ENCODE measurements at places on chromosomes 6 and 20. TPM values are rescaled to one million over a fixed set of nuclear protein-coding genes. Genes with fewer than 3 reads are reported as not detected.

DNA sequence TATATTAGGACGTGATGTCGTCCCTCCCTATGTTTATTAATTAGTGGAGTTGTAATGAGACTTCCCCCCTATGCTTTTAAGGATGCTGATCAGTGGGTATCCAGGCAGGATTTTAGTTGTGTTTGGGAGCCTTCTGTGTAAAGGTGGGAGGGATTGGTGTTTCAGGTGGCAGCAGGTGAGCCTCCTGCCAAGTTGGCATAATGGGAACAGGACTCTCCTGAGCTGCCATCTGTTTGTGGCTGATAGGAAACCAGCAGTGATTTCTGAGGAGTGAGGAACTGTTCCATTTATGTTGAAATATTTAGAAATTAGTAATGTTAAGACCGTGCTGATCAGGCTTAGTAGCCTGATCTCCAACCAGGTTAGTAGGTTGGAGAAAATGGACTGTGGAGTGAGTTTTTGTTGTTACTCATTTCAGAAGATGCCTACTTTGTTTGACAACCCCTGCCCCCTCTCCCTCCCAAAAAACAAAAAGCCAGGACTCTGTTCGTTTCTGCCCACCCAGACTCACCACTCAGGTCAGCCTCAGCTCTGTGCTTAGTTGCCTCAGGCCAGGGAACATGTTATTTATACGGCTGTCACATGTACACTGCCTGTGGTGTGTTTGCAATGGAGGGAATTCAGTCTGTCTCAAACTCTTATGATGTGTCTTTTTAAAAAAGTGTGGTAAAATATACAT is 55.4 kb upstream of the TULP4 start:
- ATAC-seq: no peak

GRCh38 chr6:28531479-28532128 is 5.9 kb downstream of the GPX5 start:
- ATAC-seq: no peak

SS18L1 gene
- 9.5 TPM for total RNA-seq

LAMP5 gene
- total RNA-seq: 11.6 TPM

- no peak for ATAC-seq
These were observed 3.8 kb downstream of the EFHC1 start for GRCh38 chr6:52423971-52424381.

- ATAC-seq: peak; percentile 45
These were observed 15.3 kb upstream of the MMP9 start for GRCh38 chr20:45993197-45993951.

DNA sequence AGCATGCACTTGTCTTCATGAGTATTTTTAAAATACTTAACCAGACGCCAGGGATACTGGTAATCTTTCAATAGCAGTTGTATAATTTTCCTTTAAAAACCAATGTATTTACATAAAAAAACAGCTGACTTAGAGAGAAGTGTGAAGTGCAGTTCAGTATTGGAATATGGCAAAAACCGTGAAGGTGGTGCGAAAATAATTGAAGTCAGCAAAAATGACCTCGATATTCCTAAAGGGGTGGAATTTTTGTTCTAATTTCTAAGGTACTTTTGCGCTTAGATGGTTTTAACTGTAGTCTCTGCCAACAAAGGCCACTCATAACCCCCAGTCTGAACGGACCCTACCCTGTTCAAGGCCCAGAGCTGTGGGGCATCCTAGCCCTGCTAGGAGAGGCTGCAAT is 25.3 kb downstream of the GNAS-AS1 start:
- ATAC-seq: no peak

TMEM217 gene
- 3.6 TPM for total RNA-seq

LTV1 gene
- total RNA-seq: 18.0 TPM

- ATAC-seq: no peak
These were observed 815.5 kb downstream of the BCKDHB start for GRCh38 chr6:80921861-80922460.

DNA sequence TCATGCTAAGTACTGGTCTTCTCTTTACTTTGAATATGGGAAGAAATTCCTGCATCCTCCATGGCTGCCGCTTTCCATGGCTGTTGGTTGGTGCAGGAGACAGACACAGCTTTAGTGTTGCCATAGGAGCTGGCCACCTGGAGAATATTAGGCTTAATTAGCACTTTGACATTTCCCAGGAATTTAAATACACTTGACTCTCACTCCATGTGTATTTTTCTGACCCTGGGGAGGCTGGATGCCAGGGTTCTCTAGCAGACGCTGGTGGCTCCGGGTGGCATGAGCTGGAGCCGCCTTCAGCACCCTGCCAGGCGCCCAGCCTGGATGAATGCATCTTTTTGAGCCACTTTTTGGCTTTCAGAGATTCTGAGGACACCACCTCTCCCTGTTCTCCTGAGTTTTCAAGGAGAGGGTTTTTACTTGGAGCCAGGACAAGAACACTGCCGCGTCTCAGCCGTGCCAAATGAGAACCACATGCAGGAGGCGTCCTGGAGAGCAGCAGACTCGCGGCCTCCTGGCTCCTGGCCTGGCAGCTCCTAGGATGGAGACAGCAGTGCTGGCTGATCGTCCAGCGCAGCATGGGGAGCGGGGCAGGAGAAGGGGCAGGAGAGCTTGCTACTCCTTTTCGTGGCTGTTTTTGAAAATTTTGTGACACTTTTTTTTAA is 258.8 kb downstream of the SMOC2 start:
- no peak for ATAC-seq

BLTP3A gene
- 13.2 TPM for total RNA-seq

- ATAC-seq: no peak
These were observed 46.1 kb downstream of the HLA-F start for GRCh38 chr6:29769336-29769735.

SCRT2 gene
- 7.0 TPM for total RNA-seq

DNA sequence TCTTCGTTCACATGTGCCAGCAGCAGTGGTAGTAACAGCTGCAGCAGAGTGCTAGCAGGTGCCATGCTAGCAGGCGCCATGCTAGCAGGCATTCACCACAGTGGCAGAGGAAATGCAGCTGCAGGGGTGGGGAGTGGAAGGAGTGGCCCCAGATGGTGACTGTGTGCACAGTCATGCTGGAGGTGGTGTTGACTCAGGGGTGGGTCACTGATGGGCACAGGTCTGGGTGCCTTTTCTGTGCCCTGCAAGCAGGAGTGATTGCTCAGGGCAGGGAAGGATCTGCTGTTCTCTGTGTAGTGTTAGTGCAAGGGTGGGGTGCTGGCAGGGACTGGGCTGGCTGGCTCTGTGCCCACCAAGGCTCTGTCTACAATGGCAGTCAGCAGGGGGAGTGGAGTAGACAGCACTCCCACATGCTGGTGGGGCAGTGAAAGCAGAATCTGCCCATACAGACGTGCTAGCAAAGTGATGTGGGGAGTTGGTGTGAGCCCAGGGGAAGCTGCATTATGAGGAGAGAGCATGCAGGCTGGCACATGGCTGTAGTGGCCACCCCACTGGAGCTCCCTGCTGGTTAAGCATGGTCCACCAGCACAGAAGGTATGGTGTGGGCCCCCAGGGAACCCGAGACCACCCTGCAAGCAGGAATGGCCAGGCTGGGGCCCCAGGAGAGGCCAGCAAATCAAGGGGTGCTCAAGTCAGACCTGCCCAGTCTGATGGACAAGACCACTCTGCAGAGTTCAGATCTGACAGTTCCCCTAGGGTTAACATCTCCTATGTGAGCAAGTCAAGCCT is 11.4 kb upstream of the TSPYL4 start:
- ATAC-seq: peak; percentile 19

DNAAF9 gene
- 21.1 TPM for total RNA-seq

DNA sequence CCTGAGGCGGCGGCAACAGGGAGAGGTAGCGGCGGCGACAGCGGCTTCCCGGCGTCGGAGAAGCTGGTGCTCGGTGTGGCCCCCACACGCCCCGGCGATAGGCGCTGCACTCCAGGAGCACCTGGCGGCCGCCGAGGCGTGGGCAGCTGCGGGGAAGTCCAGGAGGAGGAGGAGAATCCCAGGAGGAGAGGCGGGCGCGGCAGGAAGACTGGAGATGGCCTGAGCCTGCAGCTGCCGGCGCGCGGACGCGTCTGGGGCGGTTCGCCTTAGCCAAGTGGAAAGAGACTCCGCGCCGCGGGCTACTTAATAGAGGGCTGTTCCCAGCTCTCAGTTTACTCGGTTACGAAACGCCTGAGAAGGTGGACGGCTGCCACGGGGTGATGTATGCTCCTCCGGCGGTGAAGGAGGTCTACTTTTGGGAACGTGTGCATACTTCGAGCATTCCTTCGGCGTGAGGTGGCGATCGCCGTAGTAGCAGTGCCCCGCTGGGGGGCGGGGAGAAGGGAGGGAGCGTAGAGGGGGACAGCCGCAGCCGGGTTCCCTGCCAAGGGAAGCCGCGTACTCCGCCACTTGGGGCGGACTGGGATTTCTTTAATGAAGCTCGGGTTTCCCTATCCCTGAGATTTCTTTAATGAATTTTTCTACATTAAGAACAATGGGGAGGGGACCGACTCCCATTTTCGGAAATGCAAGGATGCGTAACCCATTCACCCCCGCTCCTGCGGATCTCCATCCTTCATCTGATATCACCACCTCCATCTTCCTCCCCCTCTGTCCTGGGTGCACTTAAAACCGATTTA is at the start of gene COL12A1:
COL12A1 (minus strand) TSS at position 278 of the 800 bp plus-strand sequence. CDS start 3,261 bp downstream, outside the sequence.
- ATAC-seq: peak; percentile 63

PMEPA1 gene
- 2.8 TPM for total RNA-seq

DNA sequence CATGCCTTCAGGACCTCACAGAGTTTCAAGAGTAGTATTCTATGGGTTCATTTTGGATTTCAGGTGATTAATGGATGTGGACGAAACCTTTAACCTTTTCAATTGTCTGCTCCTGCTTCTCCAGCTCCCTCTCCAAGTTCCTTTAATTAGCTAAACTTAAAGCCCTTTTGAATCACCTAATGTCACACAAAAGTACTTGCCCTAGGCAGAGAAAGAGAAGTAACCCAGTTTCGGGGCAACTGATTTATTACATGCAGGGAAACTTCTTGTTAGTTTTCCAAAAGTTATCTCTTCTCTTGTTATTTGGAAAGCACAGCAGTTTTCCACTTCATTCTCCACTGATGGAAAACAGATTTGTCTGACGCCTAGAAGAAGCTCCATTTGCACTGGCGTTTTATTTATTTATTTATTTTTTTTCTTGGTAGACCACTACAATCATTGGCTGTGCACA is 407.7 kb upstream of the JARID2 start:
- peak; percentile 61 for ATAC-seq

GRCh38 chr6:134420614-134421181 is 102.8 kb upstream of the SGK1 start:
- ATAC-seq: no peak

- ATAC-seq: no peak
These were observed 12.8 kb upstream of the SASH1 start for GRCh38 chr6:148329596-148330381.

ULBP1 gene
- 3.8 TPM for total RNA-seq

DLK2 gene
- total RNA-seq: 5.8 TPM

RTN4IP1 gene
- total RNA-seq: 8.8 TPM

DNA sequence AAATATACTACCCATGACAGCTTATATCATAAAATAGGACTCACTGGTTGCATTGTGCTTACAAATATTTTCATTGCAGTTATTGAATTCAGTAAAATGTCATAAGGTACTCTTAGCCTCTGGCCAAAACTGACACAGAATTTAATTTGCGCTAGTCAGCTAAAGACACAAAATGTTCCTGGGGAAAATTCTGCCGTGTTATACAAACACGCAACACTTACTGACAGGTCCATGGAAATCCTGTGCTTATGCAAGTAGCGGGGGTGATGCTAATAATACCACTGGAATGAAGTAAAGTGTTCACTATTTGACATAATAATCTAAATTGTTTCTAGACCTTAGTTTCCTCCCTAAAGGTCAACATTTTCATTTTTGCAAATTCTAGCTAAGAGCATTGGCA is 354.4 kb upstream of the RSPO3 start:
- no peak for ATAC-seq

DNA sequence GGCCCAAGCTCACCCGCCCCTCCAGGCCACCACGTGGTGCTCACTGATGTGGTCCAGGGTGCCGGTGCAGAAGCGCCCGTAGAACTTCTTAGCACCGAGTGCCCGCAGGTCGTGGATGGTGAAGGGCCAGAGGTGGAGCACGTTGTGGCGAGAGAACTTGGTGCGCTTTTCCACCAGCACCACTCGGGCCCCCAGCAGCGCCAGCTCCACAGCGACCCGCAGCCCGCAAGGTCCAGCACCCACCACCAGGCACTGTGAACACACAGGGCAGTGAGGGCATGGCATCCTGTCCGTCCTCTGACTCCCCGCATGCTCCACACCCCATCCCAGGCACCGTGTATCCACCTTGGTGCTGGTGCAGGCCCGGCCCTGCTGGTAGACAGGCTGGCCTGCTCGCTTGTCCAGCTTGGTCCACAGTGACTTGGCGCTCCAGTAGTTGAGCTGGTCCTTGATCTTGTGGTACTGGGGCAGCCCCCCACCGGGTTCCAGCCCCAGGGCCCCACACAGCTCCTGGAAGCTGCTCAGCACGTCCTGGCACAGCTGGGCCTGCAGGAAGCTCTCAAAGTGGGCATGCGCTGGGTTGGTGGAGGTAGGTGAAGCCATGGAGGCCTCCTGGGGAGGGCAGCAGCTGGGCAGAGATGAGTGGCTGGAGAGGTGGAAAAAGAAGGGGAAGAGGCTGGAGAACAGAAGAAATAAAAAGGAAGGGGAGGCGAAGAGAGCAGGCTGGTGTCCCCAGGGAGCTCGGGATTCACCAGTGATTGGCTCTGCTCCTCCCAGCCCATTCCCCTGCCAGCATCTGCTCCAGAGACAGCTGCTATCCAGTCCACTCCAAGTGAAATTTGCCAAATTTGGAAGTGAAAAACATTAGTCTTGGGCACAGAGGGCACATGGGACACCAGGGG is 1.7 kb downstream of the MICAL1 start:
- no peak for ATAC-seq

GRCh38 chr6:78614961-78615360 is 252.4 kb upstream of the IRAK1BP1 start:
- no peak for ATAC-seq

TRIM15 gene
- 0.14 TPM for total RNA-seq

GRCh38 chr6:109304284-109305015 is 77.8 kb downstream of the CD164 start:
- no peak for ATAC-seq

DNA sequence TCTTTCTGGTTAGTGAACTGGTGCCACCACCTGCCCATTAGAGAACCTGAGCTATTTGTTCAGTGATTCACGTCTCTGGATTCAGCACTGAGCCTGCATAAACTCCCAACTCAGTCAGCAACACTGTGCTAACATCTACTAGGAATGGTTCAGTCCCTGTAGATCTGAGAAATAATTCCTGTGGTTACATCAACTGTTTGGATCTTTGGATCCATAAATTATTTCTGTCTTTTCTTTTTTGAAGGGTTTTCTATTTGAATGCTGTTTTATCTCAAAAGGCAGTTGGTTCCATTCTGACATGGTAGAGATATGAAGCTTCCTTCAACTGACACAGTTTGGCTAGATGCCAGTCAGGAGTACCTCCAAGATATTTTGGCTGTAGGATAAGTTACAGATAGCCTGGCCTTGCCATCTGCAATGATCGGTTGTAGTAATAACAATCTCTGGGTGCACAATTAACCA is 125.9 kb downstream of the TRMT11 start:
- no peak for ATAC-seq

GRCh38 chr6:13378669-13379590 is 50.6 kb upstream of the TBC1D7 start:
- ATAC-seq: no peak

GRCh38 chr6:150413781-150414281 is 45.0 kb downstream of the IYD start:
- no peak for ATAC-seq

Data from motor neuron (in vitro differentiated cells).